NCI-H510A treated with DMSO at 0.1 percent for 48 hours (cell line): ENCODE measurements at places on chromosomes 5 and 9.
A peak's percentile ranks its signal among the peaks of the same experiment; 100 is the strongest.

DNA sequence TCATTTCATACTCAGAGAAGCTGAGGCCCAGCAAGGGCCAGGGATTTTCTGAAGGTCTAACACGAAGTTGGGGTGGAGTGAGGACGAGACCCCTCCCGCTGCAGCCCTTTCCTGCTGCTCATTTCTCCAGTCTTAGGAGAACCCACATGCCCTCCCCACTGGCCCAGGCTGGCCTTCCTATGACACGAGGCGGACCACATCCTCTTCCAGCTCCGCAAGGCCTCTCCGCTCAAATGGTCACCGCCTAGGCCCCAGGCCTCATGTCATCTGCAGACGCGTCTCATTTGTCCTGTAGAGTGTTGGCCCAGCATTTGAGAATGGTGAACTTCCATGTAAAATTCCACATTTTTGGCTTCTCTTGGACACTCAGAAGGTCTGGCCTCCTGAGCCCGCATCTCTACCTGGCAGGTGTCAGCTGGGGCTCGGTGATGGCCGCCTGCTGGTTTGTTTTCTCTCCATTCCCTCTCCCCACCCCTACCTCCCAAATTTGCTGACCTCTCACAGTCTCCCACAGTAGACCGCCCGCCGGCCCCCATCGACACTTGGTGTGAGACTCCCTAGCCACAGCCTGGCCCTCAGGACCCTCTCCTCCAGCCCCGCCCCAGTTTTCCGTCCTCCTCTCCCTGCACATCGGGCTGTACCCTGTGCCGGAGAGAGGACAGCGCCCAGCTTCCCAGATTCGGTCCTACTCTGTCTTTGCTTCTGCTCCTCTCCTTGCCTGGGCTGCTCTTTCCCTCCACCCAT, 51.7 kb downstream of the ERGIC1 start:
- no peak for DNase-seq

DNA sequence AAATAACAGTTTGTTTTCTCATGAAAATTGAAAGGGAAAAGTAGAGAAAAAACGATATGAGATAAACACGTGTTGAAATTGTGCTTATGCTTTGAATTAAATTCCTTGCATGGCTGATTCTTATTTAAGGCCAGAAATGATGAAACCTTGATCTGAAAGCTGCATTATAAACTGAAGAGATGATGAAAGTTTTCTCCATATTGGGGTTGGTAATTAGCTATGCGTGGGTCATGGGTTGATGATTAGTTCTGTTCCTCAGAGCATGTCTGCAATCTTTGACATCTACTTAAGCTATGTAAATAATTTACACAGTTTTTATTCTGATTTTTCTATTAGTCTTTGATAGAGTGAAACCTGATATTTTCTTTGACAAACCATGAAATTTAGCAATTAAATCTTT, 264.1 kb downstream of the CD180 start:
- DNase-seq = no peak

DNA sequence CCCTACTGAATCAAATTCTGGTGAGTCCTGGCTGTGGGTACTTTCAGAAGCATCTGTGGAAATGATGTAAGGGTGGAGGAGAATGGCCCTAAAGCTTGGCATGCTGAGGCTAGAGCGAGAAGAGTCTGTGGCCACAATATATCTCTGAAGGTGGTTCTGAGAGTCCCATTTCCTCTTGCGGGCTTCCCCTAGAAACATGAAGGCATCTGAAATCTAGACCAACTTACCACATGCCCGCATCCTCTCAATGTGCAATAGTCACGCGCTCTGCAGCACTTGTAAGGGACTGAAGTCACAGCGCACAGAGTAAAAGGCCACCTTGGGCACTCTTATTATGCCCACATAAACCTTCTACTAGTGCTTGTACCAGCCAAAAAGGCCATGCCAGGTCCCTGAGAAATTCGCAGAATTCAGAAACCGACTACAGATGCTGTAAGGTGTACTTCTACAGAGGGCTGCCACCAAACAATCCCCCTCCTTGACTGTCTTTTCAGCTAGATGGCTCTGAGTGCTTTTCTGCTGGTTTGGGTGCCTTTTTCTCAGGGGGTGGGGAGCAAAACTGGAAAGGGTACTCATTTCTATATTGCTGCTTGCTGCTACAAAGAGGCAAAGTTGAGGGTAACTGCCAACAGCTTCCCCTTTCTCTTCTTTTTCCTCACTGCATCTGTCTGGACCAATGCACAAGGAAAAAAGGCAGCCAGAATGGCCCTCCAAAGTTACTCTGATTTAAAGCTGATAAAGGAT, 107.3 kb downstream of the ZDHHC21 start:
- DNase-seq = no peak

DNA sequence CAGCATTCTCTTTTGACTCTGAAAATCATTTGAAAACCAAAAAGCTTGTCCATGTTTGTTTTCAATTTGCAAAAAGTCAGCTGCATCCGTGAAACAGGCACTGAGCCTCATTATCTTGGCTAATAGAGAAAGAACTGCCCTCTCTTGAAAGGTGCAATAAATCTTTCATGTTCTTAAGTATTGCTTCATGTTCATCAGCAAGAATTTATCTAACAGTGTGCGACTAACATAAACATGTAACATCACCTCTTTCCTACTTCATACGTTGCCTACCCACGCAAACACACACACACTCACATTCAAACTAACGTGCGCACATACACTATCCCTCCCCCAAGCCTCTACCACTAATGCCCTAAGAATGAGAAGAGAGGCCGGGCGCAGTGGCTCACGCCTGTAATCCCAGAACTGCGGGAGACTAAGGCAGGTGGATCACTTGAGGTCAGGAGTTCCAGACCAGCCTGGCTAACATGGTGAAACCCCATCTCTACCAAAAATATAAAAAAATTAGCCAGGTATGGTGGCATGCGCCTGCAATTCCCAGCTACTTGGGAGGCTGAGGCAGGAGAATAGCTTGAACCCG, 629.7 kb upstream of the ZNF608 start:
- no peak for DNase-seq

DNA sequence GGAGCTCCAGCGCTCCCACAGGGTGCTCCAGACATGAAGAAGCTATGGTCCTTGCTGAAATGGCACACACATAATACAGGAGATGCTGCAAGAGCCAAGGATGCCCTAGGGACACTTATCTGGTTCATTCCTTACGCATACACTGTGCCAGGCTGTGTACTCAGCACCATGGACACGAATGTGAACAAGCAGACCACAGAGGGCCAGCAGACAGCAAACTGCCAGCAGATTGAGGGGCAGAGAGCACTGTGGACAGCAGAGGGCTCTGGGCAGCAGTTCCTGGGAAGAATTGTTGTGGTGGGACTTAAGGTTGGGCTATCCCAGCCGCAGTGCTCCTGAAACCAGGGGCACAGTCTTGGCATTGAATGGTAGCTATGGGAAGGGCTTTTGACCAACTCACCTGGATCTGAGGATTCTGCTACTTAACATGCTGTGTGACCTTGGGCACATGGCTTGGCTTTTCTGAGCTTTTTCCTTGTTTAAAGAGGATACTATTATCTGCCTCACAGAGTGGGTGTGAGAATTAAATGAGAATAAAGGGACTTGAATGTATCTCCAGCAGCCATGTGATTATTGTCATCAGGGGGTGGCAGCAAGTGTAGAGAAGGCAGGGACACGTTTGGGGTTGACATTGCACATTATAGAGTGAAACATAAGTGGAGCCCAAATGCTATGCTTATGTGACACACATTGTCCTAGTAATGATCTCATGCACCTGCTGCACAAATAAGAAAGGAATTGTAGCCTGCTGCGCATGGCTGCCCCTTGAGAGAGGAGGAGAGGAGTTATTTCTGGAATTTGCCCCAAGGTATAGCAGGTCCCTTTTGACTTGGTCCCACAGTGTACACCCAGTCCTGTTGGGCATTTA, 30.1 kb downstream of the PPARGC1B start:
- peak; percentile 25 for DNase-seq

GRCh38 chr9:114799441-114799840, 6.4 kb downstream of the TNFSF15 start:
- peak; percentile 50 for DNase-seq

- no peak for DNase-seq
These were observed 46.9 kb downstream of the TSSK1B start for GRCh38 chr5:113387844-113388243.

DNA sequence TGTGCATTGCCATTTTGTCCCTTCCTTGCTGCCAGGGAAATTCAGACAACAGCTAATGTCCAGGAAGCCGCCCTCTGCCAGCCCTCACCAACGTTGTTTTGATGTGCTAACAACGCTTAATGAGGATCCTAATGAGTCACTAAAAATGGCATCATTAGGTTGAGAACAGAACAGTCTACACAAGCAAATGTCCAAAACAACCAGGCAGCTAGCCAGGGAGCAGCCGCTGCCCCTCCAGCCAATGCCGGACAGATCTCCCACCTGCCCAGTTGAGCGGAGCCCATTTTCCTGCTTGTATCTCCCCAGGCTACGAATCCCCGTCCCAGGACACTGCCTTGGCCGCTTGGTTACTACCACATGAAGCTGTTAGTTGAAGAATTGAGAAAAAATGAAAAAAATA, 40.4 kb upstream of the UNC5A start:
- no peak for DNase-seq

- no peak for DNase-seq
These were observed 15.5 kb upstream of the SLC36A3 start for GRCh38 chr5:151318850-151319732.

DNA sequence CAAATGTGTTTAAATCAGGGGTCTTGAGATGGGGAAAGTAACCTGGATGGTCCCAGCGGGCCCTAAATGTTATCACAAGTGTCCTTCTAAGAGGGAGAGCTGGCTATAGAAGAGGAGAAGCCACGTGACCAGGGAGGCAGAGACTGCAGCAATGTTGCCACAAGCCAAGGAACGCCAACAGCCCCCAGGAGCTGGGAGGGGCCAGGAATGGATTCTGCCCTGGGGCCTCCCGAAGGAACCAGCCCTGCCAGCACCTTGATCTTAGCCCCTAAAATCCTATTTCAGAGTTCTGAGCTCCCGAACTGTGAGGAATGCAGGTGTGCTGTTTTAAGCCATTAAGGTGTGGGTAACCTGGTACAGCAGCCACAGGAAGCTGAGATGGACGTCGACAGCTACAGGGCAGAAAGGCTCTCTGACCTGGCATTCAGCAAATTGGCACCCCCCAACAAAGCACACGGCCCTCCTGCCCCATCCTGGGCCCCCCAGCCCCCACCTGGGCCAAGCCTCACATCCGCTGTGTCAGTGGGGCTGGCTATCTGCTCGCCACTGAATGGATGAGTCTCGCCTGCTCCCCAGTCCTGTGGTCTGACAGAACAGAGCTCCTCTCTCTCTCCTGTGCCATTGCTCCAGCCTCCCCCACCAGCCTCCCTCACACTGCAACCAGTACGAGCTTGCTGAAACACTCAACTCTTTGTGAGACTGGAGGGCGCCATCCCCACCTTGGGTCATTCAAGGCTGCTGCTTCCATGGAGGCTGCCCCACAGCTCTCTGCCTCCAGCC, 78.8 kb downstream of the ADAMTS2 start:
- no peak for DNase-seq

- no peak for DNase-seq
These were observed 27.7 kb upstream of the ZNF622 start for GRCh38 chr5:16493261-16493660.

- peak; percentile 52 for DNase-seq
These were observed 578 bp upstream of the PSAT1 start for GRCh38 chr9:78296201-78296892.

DNA sequence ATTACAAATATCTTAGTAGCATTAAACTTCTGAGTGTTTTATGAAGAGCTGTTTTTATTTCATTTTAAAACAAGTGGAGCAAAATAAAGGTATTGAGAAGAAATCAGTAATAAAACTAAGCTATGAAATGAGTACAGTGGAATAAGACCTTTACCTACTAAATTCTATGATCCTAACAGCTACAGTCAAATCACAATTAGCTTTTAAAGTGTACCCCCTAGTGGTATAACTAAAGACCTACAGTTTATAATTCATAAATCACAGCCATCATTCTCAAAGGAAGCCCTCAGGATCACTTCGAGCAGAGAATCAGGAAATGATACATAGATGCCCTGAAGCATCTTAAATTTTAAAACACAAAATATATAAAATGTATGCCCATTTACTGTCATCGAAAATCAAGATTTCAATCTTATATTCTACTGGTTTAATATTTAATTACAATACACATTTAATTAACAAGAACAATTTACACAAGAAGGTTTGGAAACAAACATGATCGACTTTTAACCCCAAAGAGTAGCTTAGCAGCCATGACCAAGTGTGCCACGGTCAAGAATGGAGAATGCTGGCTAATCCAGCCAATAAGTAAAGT, 12.3 kb downstream of the CCNH start:
- peak; percentile 43 for DNase-seq

DNA sequence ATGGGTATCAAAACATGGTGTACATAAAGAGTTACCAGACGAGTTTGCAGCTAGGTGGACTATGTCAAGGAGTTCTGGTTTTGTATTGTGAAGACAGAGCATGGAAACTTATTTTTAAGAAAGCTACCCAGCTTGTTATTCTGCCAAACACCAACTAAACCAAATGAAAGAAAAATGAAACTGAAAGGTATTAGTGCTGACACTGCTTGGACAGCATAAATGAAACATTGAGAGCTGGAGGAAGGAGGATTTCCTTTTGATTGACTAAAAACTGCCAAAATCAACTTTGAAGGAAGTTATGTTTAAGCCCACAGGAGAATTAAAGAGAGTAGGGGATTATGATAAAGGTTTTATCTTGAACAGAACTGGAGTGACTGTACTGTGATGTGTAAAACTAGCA, 766.2 kb downstream of the PTPRD start:
- no peak for DNase-seq

DNA sequence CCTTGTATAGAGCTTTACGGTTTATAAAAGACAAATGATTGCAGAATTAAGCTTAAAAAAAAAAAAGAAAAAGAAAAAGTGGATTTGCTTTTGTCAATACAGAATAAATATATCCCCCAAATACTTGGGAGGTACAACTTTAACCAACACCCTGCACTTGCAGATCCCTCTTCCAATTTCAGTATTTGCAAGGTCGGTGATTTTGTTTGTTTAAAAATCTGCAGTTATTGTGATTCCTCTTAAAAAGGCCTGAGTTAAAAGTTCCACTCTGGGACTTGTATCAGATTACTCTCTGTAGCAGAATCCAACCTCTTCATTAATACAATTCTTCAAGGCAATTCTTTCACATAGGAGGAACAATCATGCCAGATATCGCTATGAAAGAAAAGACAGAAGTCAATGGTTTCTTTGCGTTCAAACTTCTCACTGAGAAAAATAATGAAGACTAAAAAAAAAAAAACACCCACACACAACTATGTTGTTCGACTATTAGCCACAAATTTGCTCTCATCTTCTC, 400.9 kb downstream of the EBF1 start:
- DNase-seq = no peak

- no peak for DNase-seq
These were observed 3.9 kb downstream of the GCNT4 start for GRCh38 chr5:75048457-75048953.

GRCh38 chr5:137273511-137273910, 225.6 kb downstream of the SPOCK1 start:
- no peak for DNase-seq
